ENCODE measurements at places on chromosomes 1 and 21. TPM values are rescaled to one million over a fixed set of nuclear protein-coding genes. Genes with fewer than 3 reads are reported as not detected.

GRCh38 chr1:91940496-91940895 lies 8.7 kb upstream of the BRDT start:
- no peak for DNase-seq

Gene COL9A2
- total RNA-seq, result 5.4 TPM

- DNase-seq, result peak; percentile 25
These were observed 14.1 kb upstream of the MYOG start for GRCh38 chr1:203099805-203100515.

- DNase-seq, result no peak
These were observed 200.6 kb downstream of the CRB1 start for GRCh38 chr1:197468543-197469175.

GRCh38 chr1:118960026-118960561 lies 28.0 kb downstream of the TBX15 start:
- no peak for DNase-seq

- no peak for DNase-seq
These were observed 52.8 kb upstream of the ADGRL4 start for GRCh38 chr1:79059341-79059740.

Gene SLAMF7
- total RNA-seq, result 677 TPM

DNA sequence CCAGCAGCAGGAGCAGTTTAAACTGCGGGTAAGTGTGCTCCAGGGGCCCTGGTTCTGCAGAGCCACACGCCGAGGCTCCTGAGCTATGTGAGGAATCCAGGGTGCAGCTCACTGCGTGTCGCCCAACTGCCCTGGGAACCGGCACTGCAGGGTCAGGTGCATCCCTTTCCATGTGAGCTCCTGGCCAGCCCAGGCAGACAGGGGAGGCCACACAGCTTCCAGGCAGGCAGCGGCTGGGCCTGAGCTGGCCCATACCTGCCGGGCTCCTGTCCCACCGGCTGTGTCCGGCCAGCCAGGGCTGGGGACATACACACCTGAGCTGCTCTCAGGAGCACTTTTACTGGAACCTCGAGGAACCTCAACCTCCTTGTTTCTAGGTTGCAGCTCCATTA lies 18.6 kb upstream of the COL18A1 start:
- no peak for DNase-seq

Gene DNM3
- total RNA-seq, result 3.5 TPM

DNA sequence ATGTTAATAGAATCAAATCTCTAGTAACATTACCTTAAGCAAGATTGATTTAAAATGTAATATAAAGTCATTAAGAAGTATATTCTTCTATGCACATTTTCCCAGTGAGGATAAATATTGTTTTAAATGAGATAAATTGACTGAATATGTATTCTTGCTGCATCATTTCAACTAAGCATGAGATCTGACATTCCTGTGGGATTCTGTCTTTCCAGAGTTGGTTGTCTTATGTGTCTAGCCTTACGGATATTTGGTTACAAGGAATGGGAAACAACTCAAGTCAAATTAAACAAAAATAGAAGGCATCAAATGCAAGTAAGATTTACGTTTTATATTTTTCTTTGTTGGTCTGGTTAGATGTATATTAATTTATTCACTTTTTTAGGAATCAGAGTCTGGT lies 287.5 kb downstream of the PTGER3 start:
- DNase-seq, result no peak

DNA sequence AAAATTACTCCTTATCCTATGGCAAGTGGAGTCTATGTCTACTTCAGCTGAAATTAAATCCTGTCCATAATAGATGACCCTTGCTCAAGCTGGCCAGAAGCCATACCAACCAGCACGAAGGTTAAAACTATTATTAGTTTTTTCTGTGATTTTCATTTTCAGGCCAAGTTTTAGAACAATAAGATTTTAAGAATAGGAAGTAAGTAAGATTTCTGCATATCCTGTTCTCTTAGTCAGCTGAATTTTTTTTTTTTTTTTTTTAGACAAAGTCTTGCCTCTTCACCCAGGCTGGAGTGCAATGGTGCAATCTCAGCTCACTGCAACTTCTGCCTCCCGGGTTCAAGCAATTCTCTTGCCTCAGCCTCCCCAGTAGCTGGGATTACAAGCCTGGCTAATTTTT lies 6.1 kb upstream of the RBP7 start:
- DNase-seq, result no peak

Gene RSPO1
- not detected for total RNA-seq

Gene RNASEL
- total RNA-seq, result 3.0 TPM

Gene DCAF6
- total RNA-seq, result 18.3 TPM

DNA sequence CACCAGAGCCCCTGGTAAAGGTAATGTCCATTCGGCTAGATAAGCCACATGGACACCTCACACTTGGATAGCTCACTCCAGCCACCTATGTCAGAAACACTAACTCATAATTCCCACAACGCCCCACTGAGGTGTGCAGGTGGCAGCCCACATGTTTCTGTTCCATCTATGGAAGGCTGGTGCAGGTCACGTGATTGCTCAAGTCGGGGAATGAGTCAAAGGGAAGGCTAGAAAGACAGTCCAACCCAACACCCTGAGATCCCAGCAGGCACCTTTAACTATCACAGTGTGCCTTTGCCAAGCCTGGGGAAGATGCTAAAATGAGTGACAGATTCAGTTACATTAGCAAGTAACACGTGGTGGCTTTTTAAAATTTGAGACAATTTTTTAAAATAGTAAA lies 45.3 kb upstream of the KCNE1 start:
- no peak for DNase-seq

Gene KRTAP6-2
- not detected for total RNA-seq

DNA sequence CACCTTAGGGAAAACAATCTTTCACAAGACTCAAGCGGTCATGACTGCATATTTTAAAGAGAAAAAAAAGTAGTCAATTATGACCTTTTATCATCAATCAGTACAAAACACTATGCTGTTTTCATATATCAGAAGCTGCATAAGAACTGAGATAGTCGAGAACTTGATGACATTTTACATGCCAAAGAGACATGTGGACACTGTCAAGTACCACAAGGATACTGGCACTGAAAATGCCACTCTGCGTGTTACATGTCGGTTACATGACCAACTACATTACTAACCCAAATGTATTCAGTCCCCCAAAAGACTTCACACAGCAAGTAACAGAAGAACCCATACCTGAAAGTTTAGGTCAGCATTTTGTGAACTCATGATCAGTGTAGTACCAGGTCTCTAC lies 975.0 kb upstream of the ADGRL4 start:
- no peak for DNase-seq

GRCh38 chr1:35622510-35623178 lies 18.7 kb downstream of the PSMB2 start:
- DNase-seq, result no peak

Gene MYOG
- not detected for total RNA-seq

DNA sequence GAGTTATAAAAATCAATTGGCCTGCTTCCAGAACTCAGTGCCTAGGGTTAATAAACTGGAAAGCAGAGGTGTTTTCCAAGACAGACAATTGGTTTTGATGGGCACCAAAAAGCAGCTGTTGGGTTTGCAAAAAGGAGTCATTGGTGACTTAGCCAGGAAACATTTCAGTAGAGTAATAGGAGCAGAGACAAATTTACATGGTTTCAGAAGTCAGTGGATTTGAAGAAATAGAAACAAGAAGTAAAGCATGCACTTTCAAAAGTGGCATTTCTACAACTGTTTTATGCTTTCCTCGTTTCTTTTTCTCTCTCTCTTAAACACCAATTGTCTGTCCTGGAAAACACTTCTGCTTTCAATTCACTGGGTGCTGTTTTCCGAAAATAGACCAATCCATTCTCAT lies 87.8 kb downstream of the GLUL start:
- DNase-seq, result no peak

Gene MTARC1
- not detected for total RNA-seq

Gene C1orf52
- total RNA-seq, result 29.6 TPM

GRCh38 chr1:84961316-84961715 lies 35.6 kb downstream of the MCOLN2 start:
- no peak for DNase-seq

Gene RIPPLY3
- not detected for total RNA-seq

Gene C1orf226
- not detected for total RNA-seq

GRCh38 chr1:6125366-6125765 lies 54.8 kb downstream of the CHD5 start:
- no peak for DNase-seq

DNA sequence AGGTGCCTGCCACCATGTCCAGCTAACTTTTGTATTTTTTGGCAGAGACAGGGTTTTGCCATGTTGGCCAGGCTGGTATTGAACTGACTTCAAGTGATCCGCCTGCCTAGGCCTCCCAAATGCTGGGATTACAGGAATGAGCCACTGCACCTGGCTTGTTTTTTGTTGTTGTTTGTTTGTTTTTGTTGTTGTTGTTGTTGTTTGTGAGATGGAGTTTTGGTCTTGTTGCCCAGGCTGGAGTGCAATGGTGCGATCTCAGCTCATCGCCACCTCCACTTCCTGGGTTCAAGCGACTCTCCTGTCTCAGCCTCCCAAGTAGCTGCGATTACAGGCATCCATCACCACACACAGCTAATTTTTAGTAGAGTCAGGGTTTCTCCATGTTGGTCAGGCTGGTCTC lies 7.1 kb upstream of the L1TD1 start:
- DNase-seq, result no peak

Gene TCHH
- total RNA-seq, result 0.08 TPM

GRCh38 chr1:18932879-18933278 lies 23.6 kb downstream of the IFFO2 start:
- no peak for DNase-seq

- DNase-seq, result no peak
These were observed 240.8 kb upstream of the FGGY start for GRCh38 chr1:59055908-59056719.

GRCh38 chr1:192579010-192579738 lies 3.6 kb downstream of the RGS1 start:
- no peak for DNase-seq

GRCh38 chr1:19420606-19421005 lies 64.7 kb downstream of the CAPZB start:
- DNase-seq, result no peak

DNA sequence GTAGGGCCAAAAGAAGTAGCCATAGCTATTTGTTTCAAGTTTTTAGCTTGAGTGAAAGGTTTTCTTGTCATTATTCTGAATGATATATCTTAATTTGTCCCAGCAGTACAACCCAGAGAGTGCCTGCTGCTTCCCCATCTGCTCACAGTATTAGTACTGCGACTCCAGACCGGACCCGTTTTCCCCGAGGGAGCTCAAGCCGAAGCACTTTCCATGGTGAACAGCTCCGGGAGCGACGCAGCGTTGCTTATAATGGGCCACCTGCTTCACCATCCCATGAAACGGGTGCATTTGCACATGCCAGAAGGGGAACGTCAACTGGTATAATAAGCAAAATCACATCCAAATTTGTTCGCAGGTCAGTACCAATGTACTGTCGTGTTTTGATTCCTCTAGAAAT lies 37.2 kb upstream of the C1orf115 start:
- no peak for DNase-seq

DNA sequence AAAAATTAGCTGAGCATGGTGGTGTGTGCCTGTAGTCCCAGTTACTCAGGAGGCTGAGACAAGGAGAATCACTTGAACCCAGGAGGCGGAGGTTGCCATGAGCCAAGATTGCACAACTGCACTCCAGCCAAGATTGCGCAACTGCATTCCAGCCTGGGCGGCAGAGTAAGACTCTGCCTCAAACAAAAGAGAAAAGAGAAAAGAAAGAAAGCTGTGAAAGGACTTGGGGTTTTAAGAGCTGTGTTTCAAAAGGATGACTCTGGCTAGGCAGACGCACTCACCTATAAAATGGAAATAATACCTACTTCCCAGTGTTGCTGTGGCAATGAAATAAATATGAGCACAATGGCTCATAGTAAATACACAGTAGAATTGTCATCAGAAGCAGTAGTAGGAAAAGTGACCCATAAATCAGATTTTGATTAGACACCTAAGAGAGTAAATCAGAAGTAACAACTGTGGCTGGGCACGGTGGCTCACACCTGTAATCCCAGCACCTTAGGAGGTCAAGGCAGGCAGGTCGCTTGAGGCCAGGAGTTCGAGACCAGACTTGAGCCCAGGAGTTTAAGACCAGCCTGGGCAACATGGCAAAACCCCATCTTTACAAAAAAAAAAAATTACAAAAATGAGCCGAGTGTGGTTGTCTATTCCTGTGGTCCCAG lies 45.9 kb upstream of the PUM1 start:
- no peak for DNase-seq

Gene RNU1-2
- 3,879 TPM for total RNA-seq

- no peak for DNase-seq
These were observed 75.5 kb downstream of the DDX20 start for GRCh38 chr1:111831153-111831552.

GRCh38 chr21:36661511-36662309 lies 37.2 kb upstream of the SIM2 start:
- no peak for DNase-seq

DNA sequence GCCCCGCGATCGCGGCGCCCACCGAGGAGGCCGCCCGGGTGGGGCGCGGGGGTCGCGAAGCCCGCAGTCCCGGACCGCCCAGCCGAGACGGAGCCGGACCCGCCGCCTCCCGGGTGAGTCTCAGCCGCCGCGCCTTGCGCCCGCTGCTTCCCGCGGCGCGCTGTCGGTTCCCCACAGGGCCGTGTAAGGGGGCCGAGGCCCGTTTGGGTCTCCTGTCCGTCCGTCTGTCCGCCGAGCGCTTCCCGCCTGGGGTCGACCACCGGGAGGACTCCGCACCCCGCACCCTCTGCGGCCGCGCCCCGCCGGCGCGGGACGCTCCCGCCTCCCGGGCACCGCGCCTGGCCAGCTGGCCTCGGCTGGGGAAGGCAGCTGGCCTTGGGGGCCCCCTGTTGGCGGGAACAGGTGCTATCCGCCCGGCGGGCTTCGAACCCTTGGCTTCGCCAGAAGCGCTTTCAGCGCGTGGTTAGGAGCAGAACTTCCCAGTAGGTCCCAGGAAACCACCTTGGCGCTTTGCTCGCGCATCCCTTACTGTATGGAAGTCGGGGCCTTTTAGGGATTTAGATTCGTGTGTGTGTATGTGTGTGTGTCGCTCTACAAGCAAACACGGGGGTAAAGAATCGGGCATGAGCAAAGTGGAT lies 414 bp downstream of the TMEM51 start:
- DNase-seq, result peak; percentile 61

All from natural killer cell treated with Interleukin-12 subunit alpha and Interleukin-12 subunit beta and Interleukin-15 and Interleukin-18, amount 100 ng/mL, for 72 hours (primary cell).